Glutamatergic neuron (in vitro differentiated cells): ENCODE measurements at places on chromosomes 3 and 15. TPM values are rescaled to one million over a fixed set of nuclear protein-coding genes. Genes with fewer than 3 reads are reported as not detected.

Gene RBPMS2
- 2.0 TPM for total RNA-seq

Gene SLC51A
- not detected for total RNA-seq

GRCh38 chr3:57999417-58000115 lies 8.7 kb upstream of the FLNB start:
- DNase-seq = no peak
- H3K4me3 ChIP-seq = no peak overlapping the region
- no peaks in the 10 kb centered on the region for H3K36me3 ChIP-seq
- no peaks in the 10 kb centered on the region for H3K4me1 ChIP-seq
- peaks cover 2% of the 10 kb centered on the region for H3K27me3 ChIP-seq

GRCh38 chr3:127676921-127677351 lies 4.2 kb downstream of the ABTB1 start:
- no peak for DNase-seq
- H3K4me1 ChIP-seq = peaks cover 7% of the 10 kb centered on the region
- H3K36me3 ChIP-seq = no peaks in the 10 kb centered on the region
- no peak overlapping the region for H3K27ac ChIP-seq

GRCh38 chr3:17039594-17039993 lies 154.8 kb downstream of the PLCL2 start:
- DNase-seq = no peak
- peaks cover 4% of the 10 kb centered on the region for H3K4me1 ChIP-seq
- peaks cover 2% of the 10 kb centered on the region for H3K27me3 ChIP-seq
- no peak overlapping the region for H3K4me3 ChIP-seq
- no peak overlapping the region for H3K27ac ChIP-seq

DNA sequence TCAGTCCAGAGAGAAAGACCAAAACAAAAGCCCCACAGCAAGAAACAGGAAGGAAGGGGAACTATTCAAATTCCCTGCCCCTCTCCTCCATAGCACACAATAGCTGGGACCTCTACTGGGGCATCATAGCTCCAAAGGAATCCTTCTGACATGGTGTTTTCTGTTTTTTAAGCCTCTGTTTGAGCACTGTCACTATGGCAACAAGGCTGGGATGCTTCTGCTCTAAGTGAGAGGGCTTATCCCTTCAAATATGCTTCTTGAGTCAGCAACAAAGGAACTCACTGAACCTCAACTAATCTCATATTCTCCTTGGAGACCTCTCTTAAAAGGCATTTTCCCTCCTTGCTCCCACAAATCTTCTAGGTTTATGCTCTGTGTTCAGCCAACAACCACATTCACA lies 40.5 kb downstream of the MYLK start:
- H3K27ac ChIP-seq = no peak overlapping the region
- no peak for DNase-seq
- H3K36me3 ChIP-seq = peaks cover 10% of the 10 kb centered on the region
- H3K4me1 ChIP-seq = no peaks in the 10 kb centered on the region

Gene XCR1
- not detected for total RNA-seq
